ENCODE measurements at places on chromosomes 7 and 10.
A peak's percentile ranks its signal among the peaks of the same experiment; 100 is the strongest.

DNA sequence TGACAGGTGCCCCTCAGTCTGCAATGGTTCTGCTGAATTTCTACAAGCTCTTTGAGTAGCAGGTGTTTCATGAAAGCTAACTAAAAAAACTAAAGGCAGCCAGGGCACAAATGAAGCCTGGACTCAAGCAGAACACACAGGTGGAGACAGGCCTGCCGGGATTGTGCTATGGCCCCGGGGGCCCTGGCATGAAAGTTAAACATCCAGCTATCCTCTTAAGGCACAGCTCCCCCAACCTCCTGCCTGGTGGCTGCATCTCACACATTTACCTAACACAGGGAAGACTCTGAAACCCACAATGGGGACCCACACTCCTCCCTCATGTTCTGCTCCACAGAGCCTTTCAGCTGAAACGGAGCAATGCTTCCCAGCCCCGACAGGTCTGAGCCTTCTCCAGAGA, 76.3 kb upstream of the CAMK2B start:
- no peak for DNase-seq

GRCh38 chr7:10727636-10728035, 246.0 kb upstream of the PHF14 start:
- no peak for DNase-seq

DNA sequence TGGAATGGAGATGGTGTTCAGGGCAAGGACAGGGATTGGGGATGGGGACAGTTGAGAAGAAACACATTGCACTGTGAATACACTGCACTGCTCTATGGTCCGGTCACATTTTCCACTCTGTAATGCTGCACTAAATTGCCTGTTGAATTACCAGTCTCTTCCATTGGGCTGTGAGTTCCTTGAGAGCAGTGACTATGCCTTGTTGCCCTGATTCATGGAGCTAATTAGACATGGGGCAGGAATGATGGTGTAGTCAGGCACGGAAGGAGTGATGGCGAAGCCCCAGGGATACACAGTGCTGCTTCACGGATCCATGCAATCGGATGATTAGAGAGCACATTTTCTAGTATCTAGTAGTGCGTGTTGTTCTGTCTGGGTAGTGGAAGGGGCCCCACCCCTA, 25.4 kb upstream of the GPAM start:
- DNase-seq, result no peak

DNA sequence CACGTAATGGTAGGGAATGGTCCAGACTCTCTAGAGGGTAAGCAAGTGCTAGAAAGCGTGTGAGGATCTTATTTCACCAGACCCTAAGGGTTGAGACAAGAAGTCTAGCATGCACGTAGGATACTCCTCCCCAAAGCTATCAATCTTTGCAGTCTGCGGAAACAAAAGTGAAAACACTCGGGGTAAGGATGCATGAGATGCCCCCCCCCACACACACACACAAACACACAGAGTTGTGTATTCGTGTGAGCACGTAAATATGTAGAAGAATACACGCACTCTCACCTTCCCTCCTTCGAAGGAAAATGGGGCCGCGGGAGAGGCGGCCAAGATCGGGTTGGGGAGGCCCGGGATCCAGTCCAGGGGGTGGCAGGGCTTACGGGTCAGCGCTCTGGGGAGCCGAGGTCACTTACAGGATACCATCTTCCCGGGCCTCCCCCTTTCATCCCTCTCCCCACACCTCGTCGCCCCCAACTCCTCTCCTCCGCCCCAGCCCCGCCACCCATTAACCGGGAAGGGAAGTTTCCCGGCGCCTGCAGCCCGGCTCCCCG, 455 bp downstream of the CUL2 start:
- no peak for DNase-seq

DNA sequence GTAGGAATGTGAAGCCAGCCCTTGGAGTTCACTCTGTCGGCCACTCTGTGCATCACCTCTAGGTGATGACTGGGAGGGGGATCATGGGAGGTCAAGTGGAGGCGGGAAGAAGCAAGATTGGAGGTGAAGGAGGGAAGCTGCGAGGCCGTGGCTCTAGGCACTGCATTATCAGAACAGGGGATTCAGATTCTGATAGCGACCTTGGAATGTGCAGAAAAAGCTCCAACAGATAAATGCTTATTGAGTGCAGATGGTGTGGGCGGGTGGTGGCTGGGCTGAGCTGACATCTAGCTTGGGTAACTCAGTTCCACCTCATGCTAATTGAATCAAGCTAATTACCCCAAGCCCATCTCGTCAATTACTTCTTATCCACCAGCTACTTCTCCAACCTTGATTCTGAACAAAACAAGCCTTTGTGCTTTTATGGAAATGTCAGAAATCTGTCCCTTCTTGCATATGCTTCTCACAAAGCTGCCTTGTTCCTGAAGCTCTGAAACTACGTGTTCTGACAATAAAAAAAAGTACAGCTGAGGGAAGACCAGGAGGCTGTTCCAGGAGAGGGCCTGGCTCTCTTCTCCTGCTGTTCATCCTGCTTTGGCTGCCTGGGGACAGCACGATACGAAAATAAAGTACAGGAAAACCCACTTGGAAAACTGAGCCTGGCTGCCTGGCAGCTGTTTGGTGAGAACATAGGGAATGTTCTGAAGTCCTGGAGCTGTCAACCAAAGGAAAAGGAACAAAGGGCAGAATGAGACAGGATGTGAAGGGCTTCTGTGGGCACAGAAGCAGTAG, 27.5 kb downstream of the STRA8 start:
- DNase-seq, result no peak

- DNase-seq, result peak; percentile 42
Observed at GRCh38 chr10:5291501-5292195, 73.1 kb upstream of the UCN3 start.

DNA sequence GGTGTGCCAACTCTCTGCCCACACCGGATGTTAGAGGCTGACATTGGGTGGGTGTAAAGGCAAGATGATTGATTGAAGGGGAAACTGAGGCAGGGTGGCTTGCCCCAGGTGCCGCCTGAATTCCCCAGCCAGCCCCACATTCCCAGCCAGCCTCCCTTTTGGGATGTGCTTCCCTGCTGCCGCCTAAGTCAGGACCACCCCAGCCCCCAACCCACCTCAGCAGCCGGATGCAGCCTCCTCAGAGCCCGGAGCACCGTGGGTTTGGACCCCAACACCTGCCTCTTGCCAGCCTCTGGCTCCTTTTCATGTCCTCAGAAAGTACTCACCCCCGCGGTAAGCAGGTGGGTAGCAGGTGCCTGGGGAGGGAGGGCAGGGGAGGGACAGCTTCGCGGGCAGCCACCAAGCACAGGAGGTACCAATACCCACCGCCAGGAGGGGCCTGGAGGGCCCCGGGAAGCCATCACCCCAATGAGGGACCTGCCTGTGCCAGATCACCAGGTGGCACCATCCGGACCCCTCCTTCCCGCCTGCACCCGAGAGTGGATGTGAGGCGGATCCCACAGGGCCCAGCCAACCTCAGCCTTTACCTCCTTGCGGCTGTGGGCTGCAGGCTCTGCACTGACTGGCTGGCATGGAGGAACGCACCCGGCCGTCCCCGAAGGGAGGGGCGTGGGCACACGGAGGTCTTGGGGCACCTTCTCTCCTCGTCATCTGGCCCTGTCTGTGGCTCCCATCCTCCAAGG, 60.5 kb downstream of the PWWP2B start:
- DNase-seq, result no peak

Measured in adrenal gland (tissue), 19 donors.